Stimulated activated CD8-positive, alpha-beta memory T cell treated with anti-CD3 and anti-CD28 coated beads, Interleukin-2, amount 100 ng/mL, for 1 hour (primary cell): ENCODE measurements at places on chromosomes 3 and 15.

GRCh38 chr3:40663280-40663679, 138.5 kb downstream of the ZNF621 start:
- no peak for DNase-seq

- no peak for DNase-seq
Measured at GRCh38 chr15:52113708-52114107, 1.1 kb upstream of the BCL2L10 start.

- no peak for DNase-seq
Measured at GRCh38 chr15:38005953-38006808, 71.7 kb downstream of the TMCO5A start.

DNA sequence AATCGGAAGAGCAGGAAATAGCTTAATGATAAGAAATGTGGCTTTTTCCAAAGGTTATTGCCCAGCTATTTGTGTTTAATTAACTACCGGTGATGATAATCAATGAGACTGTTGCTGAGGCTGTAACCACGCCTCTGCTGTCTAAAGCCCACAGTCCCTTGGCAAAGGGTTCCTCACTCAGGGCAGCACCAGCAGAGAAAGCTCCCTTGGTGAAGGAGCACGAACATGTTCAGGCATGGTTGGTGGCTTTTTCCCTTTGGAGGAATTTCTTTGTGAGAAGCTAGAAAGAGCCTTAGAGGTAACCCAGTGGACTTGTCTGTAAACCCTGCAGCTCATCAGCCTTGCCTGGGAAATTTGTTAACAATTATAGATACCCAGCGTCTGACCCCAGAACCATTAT, 7.5 kb upstream of the ST6GAL1 start:
- DNase-seq = no peak

DNA sequence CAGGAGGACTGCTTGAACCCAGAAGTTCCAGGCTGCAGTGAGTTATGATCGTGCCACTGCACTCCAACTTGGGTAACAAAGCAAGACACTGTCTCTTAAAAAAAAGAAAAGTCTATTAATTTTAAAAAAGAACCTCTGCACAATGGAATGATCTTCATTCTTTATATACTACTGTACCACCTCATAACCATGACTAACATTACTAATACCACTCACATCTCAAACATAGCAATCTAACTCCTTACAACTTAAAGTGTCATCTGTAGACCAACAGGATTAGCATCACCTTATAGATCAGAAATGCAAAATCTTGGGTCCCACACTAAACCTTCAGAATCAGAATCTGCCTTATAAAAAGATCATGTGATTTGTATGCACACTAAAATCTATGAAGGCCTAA, 48.8 kb upstream of the MAP4 start:
- DNase-seq = no peak

DNA sequence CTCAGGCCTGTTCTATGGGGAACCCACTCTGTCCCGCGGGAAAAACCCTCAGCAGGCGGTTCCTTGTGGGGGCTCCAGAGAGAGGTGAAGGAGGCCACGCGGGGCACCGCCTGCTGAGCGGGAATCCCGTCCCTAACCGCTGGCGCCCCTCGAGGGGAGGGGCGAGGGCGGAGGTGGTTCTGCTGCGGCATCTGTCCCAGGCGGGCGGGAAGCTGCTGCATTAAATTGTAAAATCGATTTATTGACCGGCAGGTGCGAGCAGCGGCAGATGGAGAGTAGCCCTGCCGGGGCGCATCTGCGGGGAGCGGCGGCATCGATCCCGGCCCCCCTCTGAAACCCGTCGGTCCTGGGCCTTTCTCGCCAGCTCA, 3.7 kb upstream of the DLL4 start:
- DNase-seq = no peak

- no peak for DNase-seq
Measured at GRCh38 chr3:32814361-32814760, 3.4 kb upstream of the TRIM71 start.

- no peak for DNase-seq
Measured at GRCh38 chr3:168138421-168138820, 42.7 kb upstream of the GOLIM4 start.

DNA sequence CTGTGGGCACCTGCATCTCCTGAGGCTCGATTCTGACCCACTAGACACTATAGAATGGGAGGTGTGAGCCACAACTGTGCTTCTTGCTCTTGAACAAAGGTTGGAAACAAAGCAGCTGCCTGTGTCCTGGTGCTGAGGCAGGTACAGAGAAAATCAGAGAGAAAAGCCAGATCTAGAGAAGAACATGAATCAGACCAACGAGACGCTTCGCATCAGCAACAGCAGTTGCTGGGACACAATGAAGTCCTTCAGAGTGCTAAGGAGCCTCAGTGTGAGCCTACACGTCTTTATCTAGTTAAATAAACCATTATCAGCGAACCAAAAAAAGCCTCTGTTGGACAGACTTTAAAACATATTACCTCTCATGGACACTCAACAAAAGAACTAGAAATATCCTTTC, 86.3 kb upstream of the MEX3B start:
- DNase-seq = no peak

DNA sequence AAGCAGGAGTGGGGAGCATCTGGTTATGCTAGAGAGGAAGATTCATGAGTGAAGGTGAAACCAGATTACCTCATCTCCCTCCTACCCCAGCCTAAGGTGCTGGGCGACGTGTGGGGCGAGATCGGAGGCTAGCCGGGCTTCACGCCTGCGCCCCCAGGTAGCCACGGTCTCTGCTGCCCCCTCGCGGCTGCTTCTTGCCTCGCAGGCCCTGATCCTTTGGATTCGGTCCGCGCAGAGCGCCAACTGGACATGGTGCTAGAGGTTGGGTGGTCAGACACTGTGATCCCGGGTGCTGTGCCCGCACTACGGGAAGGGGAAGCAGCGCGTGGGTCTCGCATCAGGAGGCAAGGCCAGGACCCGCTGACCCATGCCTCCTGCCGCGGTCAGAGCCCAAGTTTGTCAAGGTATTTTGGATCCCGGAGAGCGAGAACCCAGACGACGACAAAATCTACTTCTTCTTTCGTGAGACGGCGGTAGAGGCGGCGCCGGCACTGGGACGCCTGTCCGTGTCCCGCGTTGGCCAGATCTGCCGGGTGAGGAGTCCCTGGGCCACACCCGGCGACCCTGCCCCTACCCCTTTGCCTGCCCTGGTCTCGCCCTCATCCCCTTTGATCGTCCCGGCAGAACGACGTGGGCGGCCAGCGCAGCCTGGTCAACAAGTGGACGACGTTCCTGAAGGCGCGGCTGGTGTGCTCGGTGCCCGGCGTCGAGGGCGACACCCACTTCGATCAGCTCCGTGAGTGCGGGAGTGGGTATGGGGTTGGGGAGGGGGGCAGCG, 4.2 kb downstream of the SEMA3B start:
- peak; percentile 75 for DNase-seq

- no peak for DNase-seq
Measured at GRCh38 chr3:98553021-98553563, 21.3 kb downstream of the GPR15 start.

- no peak for DNase-seq
Measured at GRCh38 chr3:158167737-158168557, 58.1 kb downstream of the RSRC1 start.

DNA sequence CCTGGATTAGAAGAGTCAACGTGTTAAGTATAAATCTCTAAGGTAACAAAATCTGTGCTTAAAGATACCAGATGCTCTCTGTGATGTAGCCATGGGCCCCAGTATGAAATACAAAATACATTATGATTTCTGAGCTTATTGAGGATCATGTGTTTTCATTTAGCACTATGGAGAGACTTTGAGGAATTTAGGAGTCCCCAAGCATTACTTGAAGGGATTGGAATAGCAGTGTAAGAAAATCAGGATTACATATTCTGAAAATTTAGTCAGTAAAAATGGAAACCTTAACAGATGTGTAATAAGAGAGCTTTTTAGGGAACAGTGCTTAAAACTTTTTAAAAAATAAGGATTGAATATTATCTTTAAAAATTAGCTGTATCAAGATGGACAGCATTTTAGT, 35.5 kb downstream of the ECT2 start:
- DNase-seq = no peak

- no peak for DNase-seq
Measured at GRCh38 chr15:84079885-84080777, 155.4 kb upstream of the GOLGA6L4 start.
